ENCODE measurements at places on chromosomes 7 and 10.

GRCh38 chr10:43808136-43808535 lies 159.5 kb upstream of the ZNF32 start:
- DNase-seq: no peak

GRCh38 chr7:77765906-77766800 lies 32.1 kb downstream of the TMEM60 start:
- peak; percentile 41 for DNase-seq

- peak; percentile 97 for DNase-seq
Observed at GRCh38 chr10:35195361-35196306, 69.0 kb downstream of the CREM start.

GRCh38 chr10:101695404-101695890 lies 477 bp upstream of the FBXW4 start:
- DNase-seq: no peak

DNA sequence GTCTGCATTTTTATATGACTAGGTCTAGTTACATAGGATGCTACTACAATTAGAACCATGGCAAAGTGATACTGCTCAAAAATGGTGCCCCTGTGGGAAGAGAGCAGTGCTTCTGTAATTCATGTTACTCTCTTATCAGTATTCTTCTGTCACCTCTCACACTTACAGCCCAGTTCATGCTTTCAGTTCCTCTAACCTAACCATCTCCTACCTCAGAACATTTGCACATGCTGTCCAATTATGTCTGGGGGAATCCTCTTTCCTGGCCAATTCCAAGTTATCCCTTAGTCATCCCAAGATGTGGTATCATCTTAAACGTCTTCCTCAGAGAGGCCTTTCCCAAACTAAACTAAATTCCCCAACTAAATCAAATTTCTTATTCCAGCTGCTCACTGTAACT lies 190.2 kb downstream of the RELN start:
- DNase-seq: no peak

- DNase-seq: peak; percentile 43
Observed at GRCh38 chr7:38558761-38559345, 72.3 kb downstream of the AMPH start.

GRCh38 chr10:1320739-1321320 lies 264.6 kb downstream of the WDR37 start:
- no peak for DNase-seq

GRCh38 chr7:29478226-29478625 lies 85.4 kb upstream of the PRR15 start:
- no peak for DNase-seq

DNA sequence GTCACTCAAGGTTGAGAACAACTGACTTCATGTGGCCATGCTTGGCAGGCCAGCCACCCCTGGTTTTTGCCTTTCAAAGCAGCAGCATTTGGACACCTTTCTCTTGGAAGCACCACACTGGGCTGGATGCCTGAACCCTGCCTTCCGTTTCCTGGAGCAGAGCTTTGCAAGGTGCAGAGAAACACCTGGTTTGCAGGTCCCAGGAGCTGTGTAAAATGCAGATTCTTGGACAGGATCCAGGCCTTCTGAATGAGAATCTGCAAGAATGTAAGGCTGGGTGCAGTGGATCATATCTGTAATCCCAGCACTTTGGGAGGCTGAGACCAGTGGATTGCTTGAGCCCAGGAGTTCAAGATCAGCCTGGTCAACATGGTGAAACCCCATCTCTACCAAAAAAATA lies 18.0 kb upstream of the DUSP5 start:
- no peak for DNase-seq

DNA sequence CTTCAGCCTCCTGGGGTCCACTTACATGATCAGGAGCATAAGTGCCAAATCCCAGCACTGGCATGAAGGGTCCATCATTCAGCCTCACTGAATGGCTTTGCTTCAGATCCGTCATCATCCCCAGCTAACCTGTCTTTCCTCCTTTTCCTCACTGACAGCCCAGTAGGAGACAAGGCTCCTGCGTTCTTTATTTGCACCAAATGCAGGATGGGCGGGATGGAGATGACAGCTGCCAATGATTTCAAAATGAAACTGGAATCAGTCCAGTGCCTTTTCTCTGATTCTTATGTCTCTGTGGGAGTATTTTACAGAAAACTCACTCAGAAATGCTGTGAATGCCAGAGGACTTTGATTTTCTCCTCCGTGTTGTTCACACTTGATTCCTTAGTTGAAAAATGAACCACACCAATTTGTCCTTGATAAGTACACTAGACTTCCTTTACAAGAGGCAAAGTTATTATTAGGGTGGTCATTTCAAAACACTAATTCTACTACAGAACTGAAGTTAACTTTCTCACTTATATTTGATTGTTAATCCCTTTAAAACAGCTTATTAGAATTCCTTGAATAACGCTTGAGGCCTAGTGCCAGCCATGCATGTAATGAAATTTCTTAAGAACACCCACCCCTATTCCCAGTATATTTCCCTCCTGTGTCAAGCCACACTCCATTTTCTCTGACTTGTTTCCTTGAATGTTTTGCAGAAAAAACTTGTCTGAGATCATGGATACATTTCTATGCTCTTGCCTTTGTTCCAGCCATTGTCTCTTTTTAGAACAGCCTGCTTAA lies at the start of gene AKR1C8:
TSS of gene AKR1C8 (minus strand) at position 164 of the 789 bp plus-strand sequence. CDS start at position 118, 46 bp downstream.
- DNase-seq: no peak

GRCh38 chr10:79038841-79039201 lies 29.9 kb upstream of the ZMIZ1 start:
- DNase-seq: peak; percentile 37

DNA sequence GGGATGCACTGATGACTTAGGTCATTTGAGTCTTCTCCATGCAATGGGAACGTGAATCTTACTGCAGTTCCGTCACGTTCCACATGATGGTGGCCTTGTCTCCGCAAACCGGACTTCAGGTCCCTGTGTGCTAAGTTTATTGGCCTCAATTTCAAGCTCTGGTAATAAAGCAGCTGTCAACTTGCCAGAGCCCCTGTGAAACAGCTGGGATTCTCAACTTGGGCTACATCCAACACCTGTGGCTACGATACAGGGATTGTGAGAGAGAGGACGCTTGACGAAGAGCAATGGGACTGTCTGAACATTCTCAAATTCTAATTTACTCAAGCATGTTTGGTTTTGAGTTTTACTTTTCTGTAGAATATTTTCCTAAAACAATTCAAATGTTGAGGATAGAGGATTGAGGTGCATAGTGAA lies 174.2 kb downstream of the PTN start:
- peak; percentile 73 for DNase-seq

- no peak for DNase-seq
Observed at GRCh38 chr10:50063100-50063499, 4.7 kb upstream of the WASHC2A start.

DNA sequence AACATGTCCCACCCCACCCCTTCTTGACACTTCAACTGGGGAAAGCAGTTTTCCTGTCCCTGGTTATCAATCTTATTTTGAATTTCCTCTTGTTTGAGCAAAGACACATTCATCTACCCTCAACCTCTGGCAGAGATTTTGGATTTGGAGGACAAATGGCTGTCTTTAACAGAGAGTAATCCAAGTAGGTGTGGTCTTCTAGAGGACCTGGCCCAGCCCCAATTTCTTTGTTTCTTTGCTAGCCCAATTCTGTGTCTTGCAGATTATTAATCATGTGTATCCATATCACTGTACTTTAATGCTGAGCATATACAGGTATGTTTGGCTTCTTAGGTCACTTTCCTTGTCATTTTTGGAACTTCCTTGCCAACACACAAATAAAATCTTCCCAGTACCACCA lies 58.8 kb upstream of the ADCY1 start:
- no peak for DNase-seq

- DNase-seq: no peak
Observed at GRCh38 chr7:66423729-66424128, 205.0 kb upstream of the KCTD7 start.

DNA sequence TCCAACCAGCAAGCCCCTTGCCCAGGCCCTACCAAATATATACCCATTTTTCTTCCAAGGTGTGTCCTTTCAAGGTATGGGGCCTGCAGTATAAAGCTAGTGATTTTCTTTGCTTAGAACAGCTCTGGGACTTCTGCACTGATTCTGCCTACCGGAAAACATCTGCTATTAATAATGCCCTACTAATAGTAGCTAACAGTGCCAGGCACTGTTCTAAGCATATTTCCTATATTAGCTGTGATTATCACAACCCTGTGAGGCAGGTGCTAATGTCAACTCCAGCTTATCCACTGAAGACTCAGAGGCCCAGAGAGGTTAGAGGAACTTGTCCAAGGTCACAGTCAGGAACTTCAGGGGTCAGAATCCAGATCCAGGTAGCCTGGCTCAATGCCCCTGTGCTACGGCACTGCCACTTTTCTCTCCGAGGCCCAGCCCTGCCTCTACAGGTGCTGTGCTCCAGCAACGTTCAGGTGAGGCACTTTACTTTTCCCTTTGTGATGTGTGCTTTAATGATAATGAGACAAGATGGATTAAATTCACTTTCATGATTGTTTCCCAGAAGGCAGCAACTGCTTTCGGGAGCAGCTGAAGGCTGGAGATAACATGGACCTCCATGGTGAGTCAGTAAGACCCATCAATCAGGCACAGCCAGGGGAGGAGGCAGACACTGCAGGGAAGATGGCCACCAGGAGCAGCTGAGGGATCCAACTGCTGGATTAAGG lies 26.7 kb downstream of the TAS2R41 start:
- no peak for DNase-seq

- no peak for DNase-seq
Observed at GRCh38 chr7:106001886-106002285, 38.8 kb downstream of the CDHR3 start.

DNA sequence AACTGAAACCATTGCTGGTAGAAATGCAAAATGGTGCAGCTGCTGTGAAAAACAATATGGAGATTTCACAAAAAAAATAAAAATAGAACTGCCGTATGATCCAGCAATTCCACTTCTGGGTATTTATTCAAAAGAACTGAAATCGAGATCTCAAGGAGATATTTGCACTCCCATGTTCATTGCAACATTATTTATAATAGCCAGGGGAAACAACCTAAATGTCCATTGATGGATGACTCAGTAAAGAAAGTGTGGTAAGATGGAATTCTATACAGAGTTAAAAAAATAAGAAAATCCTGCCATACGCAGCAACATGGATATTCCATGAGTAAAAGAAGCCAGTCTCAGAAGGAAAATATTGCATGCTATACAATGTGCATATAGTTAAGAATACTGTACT lies 290.6 kb upstream of the GHITM start:
- DNase-seq: no peak

DNA sequence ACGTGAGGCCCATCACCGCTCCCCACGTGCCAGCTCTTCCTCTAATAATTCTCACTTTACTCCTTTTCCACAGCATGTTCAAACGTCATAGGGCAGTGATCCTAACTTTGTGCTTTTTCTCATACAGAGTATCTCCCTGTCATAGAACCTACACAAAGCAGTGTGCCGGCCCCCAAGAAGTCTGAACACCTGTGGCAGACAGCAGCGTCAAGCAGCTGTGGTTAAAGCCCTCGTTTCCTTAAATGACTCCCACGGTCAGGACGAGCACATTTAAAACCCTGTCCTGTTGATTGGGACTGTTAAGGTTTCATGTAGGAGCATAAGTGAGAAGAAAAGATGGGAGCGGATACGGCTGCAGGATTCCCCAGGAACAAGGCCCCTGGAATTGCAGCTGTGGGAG lies 267.2 kb downstream of the DIP2C start:
- no peak for DNase-seq

- DNase-seq: no peak
Observed at GRCh38 chr7:151380199-151381097, 29.4 kb downstream of the WDR86 start.

DNA sequence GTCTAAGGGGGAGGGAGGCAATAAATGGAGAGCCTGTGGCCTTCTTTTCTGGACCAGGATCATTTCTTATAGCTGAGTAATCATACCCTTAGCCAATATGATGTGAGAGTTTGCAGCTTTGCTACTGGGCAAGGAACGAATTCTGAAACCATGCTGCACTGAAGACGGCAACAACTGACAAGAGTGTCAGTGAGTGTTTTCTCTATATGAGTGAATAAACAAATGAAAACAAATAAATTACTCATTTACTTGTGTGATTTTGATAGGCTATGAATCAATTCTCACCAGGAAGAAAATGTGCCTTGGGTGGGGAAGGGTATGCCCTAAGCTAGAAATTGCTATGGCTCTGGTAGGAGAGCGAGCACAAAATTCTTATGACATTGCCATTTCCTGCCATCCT lies 79.4 kb upstream of the LRRN3 start:
- DNase-seq: peak; percentile 18

GRCh38 chr10:11141571-11142091 lies 124.0 kb downstream of the CELF2 start:
- no peak for DNase-seq

DNA sequence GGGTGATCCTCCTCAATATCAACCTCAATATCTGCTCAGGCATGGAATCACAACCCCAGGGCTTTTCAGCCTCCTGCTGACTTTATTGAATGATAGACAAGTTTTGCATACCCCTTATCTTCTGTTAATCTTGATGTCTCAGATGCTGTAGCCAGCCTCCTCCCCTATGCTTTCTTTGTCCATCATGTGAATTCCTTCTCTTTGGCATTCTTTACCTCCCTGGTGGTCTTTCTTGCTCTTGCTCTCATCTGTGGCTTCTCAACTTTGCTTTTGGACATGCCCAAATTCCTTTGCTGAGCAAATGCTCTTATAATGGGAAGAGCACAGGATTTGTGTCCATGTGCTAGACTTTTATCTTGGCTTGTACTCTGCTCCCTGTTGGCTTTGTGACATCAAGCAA lies 73.4 kb upstream of the FAM13C start:
- DNase-seq: peak; percentile 1

DNA sequence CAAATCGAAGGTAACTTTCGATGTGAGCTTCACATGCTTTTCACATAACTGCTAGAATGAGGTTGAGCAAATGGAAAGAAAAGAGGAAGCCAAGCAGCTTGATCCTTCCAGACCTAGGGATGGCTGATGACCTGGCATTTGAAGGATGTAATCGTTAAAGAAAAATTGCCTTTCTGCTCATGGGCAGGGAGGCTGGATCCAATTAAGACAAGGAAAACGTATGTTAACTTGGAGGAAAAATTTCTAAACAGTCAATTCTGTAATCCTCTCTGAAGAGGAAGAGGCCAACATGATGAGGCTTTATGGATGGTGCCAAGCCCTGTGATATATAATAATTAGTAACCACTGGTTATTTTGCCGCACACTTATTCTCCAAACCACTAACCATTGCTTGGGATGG lies 12.5 kb downstream of the GRK5 start:
- DNase-seq: peak; percentile 82

- peak; percentile 40 for DNase-seq
Observed at GRCh38 chr7:44980393-44981034, 1.7 kb upstream of the MYO1G start.

GRCh38 chr7:77391230-77391629 lies 24.9 kb downstream of the GSAP start:
- no peak for DNase-seq

DNA sequence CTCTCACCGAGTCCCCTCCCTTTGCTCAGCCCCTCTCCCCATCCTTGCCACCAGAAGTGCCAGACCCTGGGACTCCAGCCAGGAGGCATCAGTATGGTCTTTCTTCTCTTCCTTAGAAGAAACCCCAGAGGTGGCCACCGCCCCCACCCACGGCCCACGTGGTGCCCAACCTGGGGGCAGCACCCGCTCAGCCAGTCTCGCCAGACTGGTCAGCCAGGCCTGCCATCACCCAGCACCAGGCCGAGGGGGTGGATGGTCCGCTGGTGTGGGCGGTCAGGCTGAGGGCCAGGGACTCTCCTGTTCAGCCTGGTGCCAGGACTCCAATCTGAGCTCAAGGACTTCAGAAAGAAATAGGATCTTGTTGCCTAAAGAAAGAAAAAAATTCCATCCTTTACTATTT lies 5.8 kb upstream of the CLDN4 start:
- no peak for DNase-seq

- no peak for DNase-seq
Observed at GRCh38 chr10:14333606-14334005, 2.9 kb upstream of the FRMD4A start.

Data from fibroblast of skin of right quadriceps (primary cell).